ENCODE measurements at places on chromosomes 5 and 9.

GRCh38 chr9:129885018-129885669 lies 49.9 kb downstream of the USP20 start:
- DNase-seq, result no peak

- DNase-seq, result no peak
These were observed 4.1 kb downstream of the NFIL3 start for GRCh38 chr9:91419222-91420191.

DNA sequence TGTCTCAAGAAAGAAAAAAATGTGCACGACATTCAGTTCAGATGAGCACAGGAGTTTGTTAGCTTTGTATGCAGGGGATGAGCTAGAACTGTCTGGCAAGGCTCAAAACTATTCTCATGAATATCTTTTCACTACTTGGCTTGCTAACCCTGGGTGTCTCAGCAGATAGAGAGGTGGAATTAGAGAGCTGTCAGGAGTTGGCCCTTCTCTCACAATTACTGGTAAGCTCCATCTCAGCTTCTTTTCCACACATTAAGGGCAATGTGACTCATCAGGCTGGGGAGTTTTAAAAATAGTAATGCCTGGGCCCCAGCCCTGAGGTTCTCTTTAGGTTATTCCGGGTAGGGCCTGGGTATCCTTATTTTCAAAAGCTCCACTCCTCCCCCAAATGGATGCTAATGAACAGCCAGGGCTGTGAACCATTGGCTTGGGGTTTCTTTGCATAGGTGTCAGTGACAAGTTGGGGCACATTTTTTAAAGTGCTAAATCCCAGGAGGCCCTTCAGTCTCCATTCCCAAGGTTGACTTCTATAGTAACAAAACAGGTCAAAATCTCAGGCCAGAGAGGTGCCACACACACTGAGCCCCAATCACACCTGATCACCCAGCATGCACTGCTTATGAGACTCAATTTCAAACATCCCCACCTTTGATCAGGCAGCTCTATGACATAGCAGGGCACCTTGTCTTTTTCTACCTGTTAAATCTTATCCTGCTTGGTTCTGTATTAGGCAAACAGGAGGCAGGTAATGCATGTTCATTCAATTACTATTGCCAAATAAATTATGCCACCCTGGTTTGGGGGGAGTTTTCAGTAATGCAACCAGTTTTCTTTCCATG lies 239.7 kb upstream of the DAP start:
- DNase-seq, result no peak

DNA sequence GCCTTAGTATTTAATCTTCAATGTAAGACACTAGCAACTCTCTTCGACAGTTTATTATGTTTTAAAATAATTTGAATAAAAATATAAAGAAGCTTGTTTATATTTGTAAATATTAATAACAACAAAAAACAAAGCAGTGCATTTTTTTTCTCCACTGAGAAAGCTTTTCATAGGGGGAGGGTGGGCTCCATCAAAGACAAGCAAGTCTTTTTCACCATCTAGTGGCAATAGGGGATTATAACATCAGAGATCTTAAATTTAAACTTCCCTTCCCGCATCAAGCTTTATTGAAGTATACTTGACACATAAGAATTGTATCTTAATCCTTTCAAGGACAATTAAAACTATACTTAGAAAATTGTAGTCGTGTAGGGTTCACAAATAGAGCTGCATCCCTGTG lies 9.3 kb upstream of the OR13F1 start:
- DNase-seq, result no peak

DNA sequence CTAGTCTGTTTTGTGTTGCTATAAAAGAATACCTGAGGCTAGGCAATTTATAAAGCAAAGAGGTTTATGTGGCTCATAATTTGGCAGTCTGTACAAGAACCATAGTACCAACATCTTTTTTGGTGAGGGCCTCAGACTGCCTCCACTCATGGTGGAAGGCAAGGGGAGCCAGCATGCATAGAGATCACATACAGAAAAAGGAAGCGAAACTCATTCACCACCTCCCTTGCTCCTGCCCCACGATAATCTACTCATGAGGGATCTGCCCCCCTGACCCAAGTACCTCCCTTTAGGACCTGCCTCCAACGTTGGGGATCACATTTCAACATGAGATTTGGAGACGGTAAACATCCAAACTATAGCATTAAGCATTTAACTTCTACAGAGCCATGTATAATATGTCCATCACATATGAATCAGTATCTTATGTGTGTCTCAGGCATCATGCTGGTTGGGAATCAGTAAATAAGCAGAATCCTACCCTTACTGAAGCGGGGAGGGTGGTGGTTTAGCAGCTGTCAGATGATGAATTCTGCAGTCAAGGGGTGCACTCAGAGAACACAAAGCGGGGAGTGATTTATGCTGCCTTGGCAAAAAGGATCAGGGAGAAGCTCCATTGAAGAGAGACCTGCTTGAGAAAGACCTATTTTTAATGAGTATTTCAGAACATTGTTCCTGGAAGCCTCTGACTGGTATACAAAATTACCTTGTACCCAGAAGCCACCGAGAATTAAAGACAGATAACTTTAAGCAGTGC lies 34.8 kb downstream of the HMGXB3 start:
- no peak for DNase-seq

- DNase-seq, result peak; percentile 49
These were observed 6.3 kb downstream of the SLC12A7 start for GRCh38 chr5:1105350-1106265.

- no peak for DNase-seq
These were observed 3.5 kb downstream of the DMXL1 start for GRCh38 chr5:119074419-119074818.

- DNase-seq, result no peak
These were observed 108.6 kb downstream of the TRIO start for GRCh38 chr5:14251733-14252132.

- DNase-seq, result no peak
These were observed 8.3 kb downstream of the CRB2 start for GRCh38 chr9:123364241-123364824.

DNA sequence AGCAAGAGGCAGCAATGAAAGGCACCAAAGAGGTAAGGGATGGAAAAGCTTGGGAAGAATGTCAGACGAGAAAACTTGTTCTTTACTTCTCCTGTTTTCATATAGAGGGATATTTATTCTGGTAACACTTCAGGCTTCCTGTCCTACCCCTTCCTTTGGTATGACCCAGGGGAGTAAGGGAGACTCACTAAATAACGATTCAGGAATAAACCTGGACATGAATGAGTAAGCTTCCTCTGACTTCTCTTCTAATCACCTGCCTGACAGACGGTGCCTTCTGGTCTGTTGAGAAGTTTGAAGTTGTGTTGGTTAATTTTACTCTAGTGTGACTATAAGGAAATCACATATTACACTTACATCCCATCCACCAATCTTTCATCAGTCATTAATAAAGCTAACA lies 461.2 kb downstream of the CDH12 start:
- no peak for DNase-seq

DNA sequence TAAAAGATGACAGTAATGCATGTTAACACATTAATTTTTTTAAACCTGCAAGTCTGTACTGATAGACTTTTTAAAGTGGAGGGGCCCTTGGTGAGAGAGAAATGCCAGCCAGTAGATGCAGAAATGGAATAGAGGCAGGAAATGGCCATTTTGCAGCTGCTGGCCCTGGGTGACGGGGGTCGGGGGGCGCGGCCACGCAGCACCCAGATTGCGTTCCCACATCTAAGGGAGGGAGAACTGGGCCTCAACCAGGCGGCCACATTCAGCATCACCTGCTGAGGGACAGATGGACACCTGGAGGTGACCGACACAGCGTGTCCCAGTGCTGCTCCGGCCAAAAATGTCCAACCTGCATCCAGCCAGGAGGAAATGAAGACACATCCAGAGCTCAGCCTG lies 6.3 kb upstream of the CLIC3 start:
- DNase-seq, result no peak

- no peak for DNase-seq
These were observed 26.4 kb upstream of the NOTCH1 start for GRCh38 chr9:136572003-136572827.
